ENCODE measurements at places on chromosomes 5 and 9.

DNA sequence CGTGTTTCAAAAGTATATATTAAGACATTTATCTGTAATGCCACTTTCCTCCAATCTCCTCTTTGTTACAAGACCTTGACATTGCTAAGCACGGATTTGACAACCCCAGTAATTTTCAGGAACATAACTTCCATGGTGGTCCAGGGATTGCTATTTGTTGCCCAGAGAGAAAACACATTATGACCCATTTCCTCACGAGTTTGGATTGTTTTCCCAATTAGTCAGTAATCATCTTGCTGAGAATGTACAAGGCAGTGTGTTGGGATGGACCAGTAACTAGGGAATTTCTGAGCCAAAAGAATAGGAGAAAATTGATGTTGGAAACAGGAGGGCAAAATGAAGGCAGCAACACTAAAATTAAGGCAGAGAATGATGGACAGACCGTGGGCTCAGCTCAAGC is 574.1 kb downstream of the EBF1 start:
- DNase-seq, result no peak

DNA sequence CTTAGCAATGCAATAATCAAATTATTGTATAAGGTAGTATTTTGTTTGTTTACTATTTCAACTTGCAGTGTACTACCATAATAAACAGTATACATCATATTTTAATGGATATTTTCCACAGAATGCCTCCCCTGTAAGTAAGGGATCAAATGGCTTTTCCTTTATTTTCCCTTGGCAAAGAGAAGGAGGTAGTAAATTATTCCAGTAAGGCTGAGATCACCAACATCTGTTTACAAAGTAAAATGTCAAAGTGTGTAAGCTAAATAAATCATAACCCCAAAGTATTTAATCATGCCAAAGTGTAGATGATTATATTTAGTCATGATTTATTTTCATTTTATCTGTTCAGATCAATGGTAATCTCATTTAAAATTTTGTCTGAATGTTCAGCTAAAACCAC is 537.6 kb downstream of the PRDM9 start:
- no peak for DNase-seq

DNA sequence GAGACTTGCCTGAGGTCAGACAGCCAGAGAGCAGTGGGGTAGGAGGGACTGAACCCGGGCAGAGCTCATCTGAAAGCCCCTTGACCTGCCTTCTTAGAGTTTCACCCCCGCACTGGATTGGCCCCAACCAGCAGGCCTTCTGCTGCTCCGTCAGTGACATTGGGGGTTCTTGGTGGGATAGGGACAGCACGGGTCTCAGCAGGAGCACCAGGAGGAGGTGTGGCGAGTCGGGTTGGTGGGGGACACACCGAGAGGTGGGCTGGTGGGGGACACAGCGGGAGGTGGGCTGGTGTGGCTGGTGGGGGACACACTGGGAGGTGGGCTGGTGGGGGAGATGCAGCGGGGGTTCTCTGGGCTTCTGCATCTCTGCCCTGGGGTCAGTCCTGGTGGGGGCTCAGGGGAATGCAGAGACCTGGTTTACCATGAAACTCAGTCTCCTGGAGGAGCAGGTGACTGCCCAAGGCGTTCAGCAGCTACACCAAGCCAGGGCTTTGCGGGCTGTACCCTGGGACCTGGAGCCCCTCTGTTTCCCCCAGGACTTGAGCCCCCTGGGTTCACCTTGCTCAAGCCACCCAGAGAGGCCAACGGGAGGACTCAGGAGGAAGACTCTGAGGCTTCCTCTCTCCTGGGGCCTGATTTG is 28.1 kb upstream of the RNU6ATAC start:
- no peak for DNase-seq

DNA sequence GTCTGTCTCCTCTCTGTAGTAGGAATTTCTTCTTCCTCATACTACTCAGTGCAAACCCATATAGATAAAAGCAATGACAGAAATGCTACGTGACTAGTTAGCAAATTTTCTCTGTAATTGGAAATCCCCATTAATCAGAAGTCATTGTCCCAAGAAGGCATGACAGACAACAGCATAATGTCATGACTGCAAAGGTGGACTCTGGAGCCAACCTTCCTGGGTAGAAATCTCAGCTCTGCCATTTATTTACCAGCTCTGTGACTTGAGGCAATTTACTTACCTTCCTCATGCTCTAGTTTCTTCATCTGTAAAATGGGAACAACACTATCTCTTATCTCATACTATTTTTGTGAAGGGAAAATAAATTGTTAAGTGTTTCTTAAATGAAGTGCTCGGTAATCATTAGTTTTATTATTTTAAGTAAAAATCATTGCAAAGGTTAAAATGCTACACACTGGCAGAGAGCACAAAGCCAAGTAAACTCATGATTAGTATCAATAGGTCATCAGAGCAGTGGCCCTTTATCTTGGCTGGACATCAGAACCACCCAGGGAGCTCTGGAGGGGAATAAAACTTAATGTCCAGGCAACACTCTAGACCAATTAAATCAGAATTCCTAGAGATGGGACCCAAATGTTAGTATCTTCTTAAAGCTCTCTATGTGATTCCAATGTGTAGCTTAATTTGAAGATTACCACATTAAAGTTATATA is 43.8 kb upstream of the FST start:
- DNase-seq, result no peak

DNA sequence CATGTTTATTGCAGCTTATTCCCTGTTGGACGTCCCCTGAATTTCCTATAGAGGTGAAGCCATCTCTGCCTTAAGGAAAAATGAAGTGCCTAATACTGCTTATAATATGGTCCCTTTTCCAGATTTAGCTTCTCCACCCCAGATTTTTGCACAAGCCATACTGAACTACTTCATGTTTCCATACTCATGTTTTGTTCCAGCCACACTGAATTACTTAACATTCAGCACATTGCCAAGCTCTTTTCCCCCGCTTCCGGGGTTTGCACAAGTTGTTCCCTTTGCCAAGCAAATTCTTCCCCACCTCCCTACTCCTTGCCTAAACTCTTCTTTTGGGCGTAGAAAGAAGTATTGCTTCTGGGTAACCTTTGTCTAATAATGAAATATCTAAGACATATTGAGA is 1.7 kb upstream of the CNTRL start:
- DNase-seq, result no peak

- DNase-seq, result peak; percentile 43
Observed at GRCh38 chr9:34884747-34885189, 73.3 kb upstream of the PHF24 start.

- DNase-seq, result peak; percentile 20
Observed at GRCh38 chr5:122880749-122881148, 35.3 kb downstream of the SNX24 start.

DNA sequence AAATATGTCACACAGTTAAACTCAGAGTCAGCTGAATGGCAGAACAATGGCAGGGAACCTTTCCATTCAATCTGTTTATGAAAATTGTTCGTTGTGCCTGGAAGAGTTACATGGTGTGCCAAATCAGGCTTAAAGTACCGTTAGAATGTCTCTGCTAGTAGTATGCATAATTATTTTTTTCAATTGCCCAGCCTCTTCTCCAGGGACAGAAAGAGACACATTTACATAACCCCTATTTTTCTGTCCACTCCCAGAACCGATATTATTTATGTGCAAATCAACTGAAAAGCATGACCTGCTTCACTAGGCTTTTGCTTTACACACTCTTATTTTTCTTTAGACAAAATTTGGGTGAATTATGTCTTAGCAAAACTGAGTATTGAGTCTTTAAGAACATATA is 459.1 kb downstream of the EFNA5 start:
- no peak for DNase-seq

GRCh38 chr5:170466988-170467707 is 36.7 kb upstream of the KCNIP1 start:
- peak; percentile 45 for DNase-seq

- no peak for DNase-seq
Observed at GRCh38 chr5:154044581-154044980, 5.8 kb downstream of the MFAP3 start.

GRCh38 chr5:112063191-112063590 is 306.2 kb upstream of the NREP start:
- DNase-seq, result no peak

GRCh38 chr9:136917902-136918301 is 26.6 kb downstream of the FBXW5 start:
- no peak for DNase-seq

- DNase-seq, result peak; percentile 56
Observed at GRCh38 chr9:125332527-125332926, 70.9 kb downstream of the GAPVD1 start.

- DNase-seq, result no peak
Observed at GRCh38 chr5:573976-574375, 38.2 kb upstream of the CEP72 start.

- DNase-seq, result no peak
Observed at GRCh38 chr5:113212244-113212920, 222.4 kb downstream of the TSSK1B start.

- peak; percentile 86 for DNase-seq
Observed at GRCh38 chr9:112332977-112333638, at the start of gene PTBP3. Gene PTBP3 (minus strand): TSS chr9:112333619. CDS start chr9:112297865, 35,754 bp downstream.

DNA sequence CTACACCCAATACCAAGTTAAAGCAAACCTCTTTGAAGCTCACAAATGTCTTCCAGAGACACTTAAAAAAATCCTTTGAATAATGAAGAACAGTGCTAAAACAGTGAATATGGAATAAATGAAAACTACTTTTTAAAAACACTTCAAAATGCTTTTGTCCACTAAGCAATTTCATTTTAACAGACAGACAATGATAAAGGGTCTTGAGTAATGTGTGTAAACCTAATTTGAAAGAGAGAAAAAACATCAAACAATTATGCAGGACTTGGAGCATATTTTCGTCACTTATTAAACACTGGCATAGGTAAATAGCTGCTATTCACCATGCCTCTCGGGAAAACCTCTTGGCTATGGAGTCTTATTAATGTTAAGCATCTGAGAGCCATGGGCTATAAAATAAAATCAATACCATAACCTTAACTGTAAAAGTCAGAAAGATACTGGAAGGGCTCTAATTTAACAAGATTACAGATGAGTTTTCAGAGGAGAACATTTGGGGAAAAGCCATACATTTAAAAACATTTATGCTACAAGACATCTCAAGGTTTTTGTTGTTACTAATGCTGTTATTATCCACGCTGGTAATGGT is 177.8 kb downstream of the NFIB start:
- DNase-seq, result no peak

- no peak for DNase-seq
Observed at GRCh38 chr5:2699686-2700085, 51.8 kb downstream of the IRX2 start.

- no peak for DNase-seq
Observed at GRCh38 chr5:65734921-65735320, 12.9 kb downstream of the NLN start.

DNA sequence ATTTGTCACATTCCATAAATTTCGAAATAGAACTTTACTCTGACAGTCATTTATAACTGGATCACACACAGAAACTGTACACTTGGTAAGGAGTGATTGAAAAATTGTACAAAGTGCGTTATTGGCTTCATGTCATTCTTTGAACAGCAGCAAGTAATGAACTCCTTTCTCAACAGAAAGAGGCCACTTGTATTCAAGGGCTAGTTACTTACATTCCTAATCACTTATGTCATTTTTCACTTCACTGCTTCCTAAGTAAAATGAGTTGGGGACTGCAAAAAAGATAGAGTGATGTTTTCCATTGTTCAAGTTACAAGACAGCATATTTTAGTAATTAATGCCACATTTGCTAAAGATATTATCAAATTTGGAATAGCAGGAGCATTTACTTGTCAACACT is 893.2 kb downstream of the DTWD2 start:
- DNase-seq, result no peak

DNA sequence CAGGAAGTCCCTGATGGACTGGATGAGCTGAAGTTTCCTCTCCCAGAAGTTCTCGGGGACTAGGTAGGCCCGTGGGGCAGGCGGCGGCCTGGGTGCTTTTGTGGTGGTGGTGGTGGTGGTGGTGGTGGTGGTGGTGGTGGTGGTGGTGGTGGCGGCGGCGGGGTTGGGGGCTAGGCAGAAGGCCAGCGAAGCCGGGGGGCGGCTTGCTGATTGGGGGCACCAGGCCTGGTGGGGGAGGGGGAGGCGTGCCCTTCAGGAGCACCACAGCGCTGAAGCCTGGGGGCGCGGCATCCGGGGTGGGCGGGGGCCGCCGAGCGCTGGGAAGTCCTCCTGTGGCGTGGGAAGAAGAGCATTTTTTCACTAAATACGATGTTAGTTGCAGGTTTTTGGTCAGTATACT is 26.9 kb downstream of the SPATA31C1 start:
- no peak for DNase-seq
